Endothelial cell of umbilical vein (primary cell): ENCODE measurements at places on chromosomes 3 and 15. TPM values are rescaled to one million over a fixed set of nuclear protein-coding genes. Genes with fewer than 3 reads are reported as not detected.
A peak's percentile ranks its signal among the peaks of the same experiment; 100 is the strongest.

Gene STAC
- 0.88 TPM in 1 of 2 replicates, not detected in the other for total RNA-seq

DNA sequence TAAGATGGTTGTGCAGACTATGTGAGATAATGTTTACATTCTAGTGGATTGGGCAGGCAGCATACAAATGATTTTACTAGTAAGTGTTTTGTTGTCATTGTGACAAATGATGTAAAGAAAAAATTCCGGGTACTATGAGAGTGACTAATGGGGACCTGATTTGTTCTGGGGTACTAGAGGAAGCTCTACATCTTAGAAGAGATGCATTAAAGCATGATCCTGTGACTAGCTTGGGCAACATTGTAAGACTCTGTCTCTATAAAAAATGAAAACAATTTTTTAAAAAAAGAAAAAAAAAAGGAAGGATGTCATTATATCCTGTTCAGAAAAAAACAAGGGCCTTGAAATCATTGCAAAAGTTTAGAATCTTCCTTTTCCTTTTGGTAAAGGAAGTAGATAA is 58.1 kb upstream of the MYRIP start:
- peak overlapping the region; percentile 40 for H3K27ac ChIP-seq
- H3K27me3 ChIP-seq: no peaks in the 10 kb centered on the region
- H3K4me3 ChIP-seq: no peak overlapping the region
- no peaks in the 10 kb centered on the region for H3K36me3 ChIP-seq
- peak; percentile 40 for DNase-seq

Gene ZNF774
- 2.6 and 3.9 TPM in 2 replicates for total RNA-seq

DNA sequence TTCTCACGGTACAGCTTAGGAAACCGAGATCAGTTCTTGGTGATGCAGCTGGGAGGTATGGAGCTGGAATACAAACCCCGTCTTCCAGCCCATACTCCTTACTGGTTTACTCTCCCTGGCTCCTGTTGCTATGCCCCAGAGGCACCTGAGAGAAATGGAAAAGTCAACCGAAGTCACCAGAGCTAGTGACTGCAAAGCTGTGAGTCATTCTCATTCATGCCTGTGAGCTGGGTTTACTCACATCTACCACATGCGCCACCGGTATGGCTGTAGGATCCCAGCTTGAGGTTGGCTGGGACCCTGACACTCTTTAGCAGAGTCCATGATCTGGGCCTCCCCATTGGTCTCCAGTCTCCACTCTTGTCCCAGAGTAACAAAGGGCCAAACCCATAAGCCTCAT is 111.5 kb upstream of the ETV5 start:
- no peaks in the 10 kb centered on the region for H3K36me3 ChIP-seq
- no peak overlapping the region for H3K27ac ChIP-seq
- no peaks in the 10 kb centered on the region for H3K4me1 ChIP-seq
- H3K4me3 ChIP-seq: no peak overlapping the region
- no peak for DNase-seq
- H3K27me3 ChIP-seq: no peaks in the 10 kb centered on the region

Gene ACKR2
- not detected in 2 replicates for total RNA-seq

GRCh38 chr15:70029297-70029701 is 68.4 kb downstream of the TLE3 start:
- peaks cover 9% of the 10 kb centered on the region for H3K27me3 ChIP-seq
- no peak overlapping the region for H3K27ac ChIP-seq
- H3K36me3 ChIP-seq: no peaks in the 10 kb centered on the region
- H3K4me1 ChIP-seq: no peaks in the 10 kb centered on the region
